ENCODE measurements at places on chromosomes 11 and 22. TPM values are rescaled to one million over a fixed set of nuclear protein-coding genes. Genes with fewer than 3 reads are reported as not detected.

The OR5A2 gene
- not detected for total RNA-seq

The SEC14L3 gene
- not detected for total RNA-seq

The MRGPRG gene
- not detected for total RNA-seq

The C1QTNF4 gene
- 0.41 TPM for total RNA-seq

The STK33 gene
- not detected for total RNA-seq

The MRGPRE gene
- total RNA-seq: not detected

The SUSD2 gene
- total RNA-seq: 0.80 TPM

The TNNT3 gene
- 19.1 TPM for total RNA-seq

The OR51B5 gene
- total RNA-seq: 0.30 TPM

The FADS3 gene
- 6.9 TPM for total RNA-seq

The FIBIN gene
- not detected for total RNA-seq

The ASCL3 gene
- not detected for total RNA-seq

The C11orf16 gene
- not detected for total RNA-seq

The CCDC179 gene
- not detected for total RNA-seq

The APOL1 gene
- total RNA-seq: 6.4 TPM

The MRGPRF gene
- total RNA-seq: not detected

The MMP8 gene
- total RNA-seq: not detected

The TMA7B gene
- 6.5 TPM for total RNA-seq

The PATE4 gene
- total RNA-seq: not detected

The UBQLNL gene
- 0.30 TPM for total RNA-seq

The TP53I11 gene
- 3.5 TPM for total RNA-seq

The NXPE4 gene
- total RNA-seq: not detected

The PHLDB1 gene
- 1.8 TPM for total RNA-seq

The IGSF22 gene
- total RNA-seq: 5.0 TPM

The E2F8 gene
- total RNA-seq: not detected

The CBX7 gene
- total RNA-seq: 48.6 TPM

The OR2AG1 gene
- not detected for total RNA-seq

The SCGB1C1 gene
- not detected for total RNA-seq

The CTSW gene
- total RNA-seq: 20.6 TPM

The POU2AF3 gene
- total RNA-seq: not detected
